ENCODE measurements at places on chromosomes 5 and 9.

DNA sequence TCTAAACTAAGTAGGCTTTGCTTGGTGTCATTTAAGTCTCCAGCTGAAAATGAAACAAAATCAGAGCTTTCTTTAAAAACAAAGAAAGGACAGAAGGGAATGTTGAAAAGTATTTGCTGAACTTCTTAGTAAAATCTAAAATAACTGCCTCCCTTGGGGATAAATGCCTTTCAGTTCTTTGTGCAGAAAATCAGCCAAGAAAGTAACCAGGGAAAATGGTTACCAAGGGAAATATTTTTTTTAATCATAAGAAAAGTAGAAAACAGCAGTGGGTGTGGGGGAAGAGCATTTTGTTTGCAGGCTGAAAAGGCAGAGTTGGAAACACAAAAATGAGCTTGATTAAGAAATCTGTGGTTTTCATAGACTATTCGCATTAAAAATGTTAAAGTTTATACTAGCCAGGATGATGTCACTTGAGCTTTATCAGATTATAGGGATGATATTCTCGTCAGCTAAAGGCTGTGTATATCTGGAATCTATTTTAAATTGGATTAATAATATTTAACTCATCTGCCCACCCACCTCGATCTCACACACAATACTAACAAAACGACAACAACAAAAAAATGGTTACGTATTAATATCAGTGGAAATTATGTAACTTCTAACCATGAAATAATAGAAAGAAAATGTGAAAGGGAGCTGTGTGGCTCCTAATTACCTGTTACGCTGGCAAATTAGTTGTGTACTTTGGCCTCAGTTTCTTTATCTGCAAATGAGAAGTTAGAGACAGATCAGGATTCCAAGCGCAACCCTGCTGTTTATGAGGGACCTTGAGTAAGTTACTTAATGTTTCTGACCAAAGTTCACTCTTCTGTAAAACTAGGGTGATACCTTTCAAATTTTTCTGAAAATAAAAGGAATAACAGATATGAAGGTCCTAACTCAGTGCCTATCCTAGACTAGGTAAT lies at the start of gene ECM2:
Gene ECM2, minus strand, starts transcription at position 51 of the 911 bp plus-strand sequence. CDS start 13,124 bp downstream, outside the sequence.
- no peak within 1 kb of the TSS for H3K27ac ChIP-seq
- no peak for DNase-seq
- no peaks in the 10 kb centered on the region for H3K27me3 ChIP-seq
- no peaks in the 10 kb centered on the region for H3K36me3 ChIP-seq
- H3K4me3 ChIP-seq: no peak within 1 kb of the TSS

GRCh38 chr5:6452622-6453504 lies 4.2 kb downstream of the UBE2QL1 start:
- H3K36me3 ChIP-seq: no peaks in the 10 kb centered on the region
- H3K27ac ChIP-seq: no peak overlapping the region
- peaks cover 4% of the 10 kb centered on the region for H3K4me1 ChIP-seq
- peaks cover 15% of the 10 kb centered on the region for H3K27me3 ChIP-seq

- peaks cover 2% of the 10 kb centered on the region for H3K27me3 ChIP-seq
- H3K36me3 ChIP-seq: no peaks in the 10 kb centered on the region
- DNase-seq: no peak
- H3K27ac ChIP-seq: no peak overlapping the region
- H3K4me3 ChIP-seq: no peak overlapping the region
These were observed 20.6 kb downstream of the GNAQ start for GRCh38 chr9:78011049-78011448.

- H3K36me3 ChIP-seq: no peaks in the 10 kb centered on the region
- H3K27ac ChIP-seq: no peak overlapping the region
- H3K4me3 ChIP-seq: no peak overlapping the region
- DNase-seq: no peak
- H3K27me3 ChIP-seq: no peaks in the 10 kb centered on the region
These were observed 631.9 kb downstream of the PSAT1 start for GRCh38 chr9:78928625-78929405.

GRCh38 chr5:126054577-126055347 lies 368.4 kb upstream of the GRAMD2B start:
- no peaks in the 10 kb centered on the region for H3K27me3 ChIP-seq
- DNase-seq: peak; percentile 40
- no peaks in the 10 kb centered on the region for H3K4me1 ChIP-seq
- no peaks in the 10 kb centered on the region for H3K36me3 ChIP-seq
- H3K27ac ChIP-seq: no peak overlapping the region

GRCh38 chr5:58094031-58094430 lies 365.9 kb downstream of the PLK2 start:
- H3K4me1 ChIP-seq: no peaks in the 10 kb centered on the region
- no peak for DNase-seq
- H3K27ac ChIP-seq: no peak overlapping the region
- no peaks in the 10 kb centered on the region for H3K36me3 ChIP-seq

GRCh38 chr9:110880189-110880588 lies 158.1 kb downstream of the LPAR1 start:
- H3K27me3 ChIP-seq: no peaks in the 10 kb centered on the region
- no peaks in the 10 kb centered on the region for H3K4me1 ChIP-seq
- H3K36me3 ChIP-seq: no peaks in the 10 kb centered on the region
- no peak overlapping the region for H3K4me3 ChIP-seq

GRCh38 chr9:89838621-89839020 lies 233.8 kb downstream of the GADD45G start:
- H3K27ac ChIP-seq: no peak overlapping the region
- no peaks in the 10 kb centered on the region for H3K36me3 ChIP-seq
- H3K4me1 ChIP-seq: no peaks in the 10 kb centered on the region
- H3K27me3 ChIP-seq: no peaks in the 10 kb centered on the region
- no peak overlapping the region for H3K4me3 ChIP-seq

- H3K4me1 ChIP-seq: no peaks in the 10 kb centered on the region
- no peak overlapping the region for H3K27ac ChIP-seq
- no peaks in the 10 kb centered on the region for H3K36me3 ChIP-seq
- no peak overlapping the region for H3K4me3 ChIP-seq
- no peak for DNase-seq
These were observed 26.7 kb upstream of the STK32A start for GRCh38 chr5:147208134-147208533.

All from mesendoderm (in vitro differentiated cells).